ENCODE measurements at places on chromosomes 6 and 20.

GRCh38 chr20:56730003-56730402 is 100.9 kb downstream of the TFAP2C start:
- DNase-seq, result no peak

- no peak for DNase-seq
Measured at GRCh38 chr6:56037601-56038000, 162.2 kb upstream of the BMP5 start.

DNA sequence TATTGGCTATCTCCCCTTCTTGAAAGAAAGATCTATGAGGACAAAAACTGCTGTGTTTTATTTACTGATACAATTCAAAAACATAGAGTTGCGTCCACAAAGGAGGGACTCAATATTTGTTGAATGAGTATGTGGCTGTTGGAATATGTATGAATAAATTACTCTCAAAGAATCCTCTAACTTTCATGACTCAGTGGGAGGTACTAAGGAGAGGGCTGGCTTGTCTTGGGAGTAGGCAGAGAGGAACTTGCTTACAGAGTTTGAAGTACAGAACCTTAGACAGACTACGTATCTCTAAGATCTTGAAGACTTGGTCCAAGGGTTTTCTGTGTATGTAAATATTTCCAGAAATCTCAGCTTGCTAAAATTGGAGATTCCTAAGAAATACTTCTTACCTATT is 504.0 kb upstream of the PTCHD4 start:
- no peak for DNase-seq

GRCh38 chr6:167815296-167815980 is 11.3 kb upstream of the AFDN start:
- DNase-seq, result no peak

DNA sequence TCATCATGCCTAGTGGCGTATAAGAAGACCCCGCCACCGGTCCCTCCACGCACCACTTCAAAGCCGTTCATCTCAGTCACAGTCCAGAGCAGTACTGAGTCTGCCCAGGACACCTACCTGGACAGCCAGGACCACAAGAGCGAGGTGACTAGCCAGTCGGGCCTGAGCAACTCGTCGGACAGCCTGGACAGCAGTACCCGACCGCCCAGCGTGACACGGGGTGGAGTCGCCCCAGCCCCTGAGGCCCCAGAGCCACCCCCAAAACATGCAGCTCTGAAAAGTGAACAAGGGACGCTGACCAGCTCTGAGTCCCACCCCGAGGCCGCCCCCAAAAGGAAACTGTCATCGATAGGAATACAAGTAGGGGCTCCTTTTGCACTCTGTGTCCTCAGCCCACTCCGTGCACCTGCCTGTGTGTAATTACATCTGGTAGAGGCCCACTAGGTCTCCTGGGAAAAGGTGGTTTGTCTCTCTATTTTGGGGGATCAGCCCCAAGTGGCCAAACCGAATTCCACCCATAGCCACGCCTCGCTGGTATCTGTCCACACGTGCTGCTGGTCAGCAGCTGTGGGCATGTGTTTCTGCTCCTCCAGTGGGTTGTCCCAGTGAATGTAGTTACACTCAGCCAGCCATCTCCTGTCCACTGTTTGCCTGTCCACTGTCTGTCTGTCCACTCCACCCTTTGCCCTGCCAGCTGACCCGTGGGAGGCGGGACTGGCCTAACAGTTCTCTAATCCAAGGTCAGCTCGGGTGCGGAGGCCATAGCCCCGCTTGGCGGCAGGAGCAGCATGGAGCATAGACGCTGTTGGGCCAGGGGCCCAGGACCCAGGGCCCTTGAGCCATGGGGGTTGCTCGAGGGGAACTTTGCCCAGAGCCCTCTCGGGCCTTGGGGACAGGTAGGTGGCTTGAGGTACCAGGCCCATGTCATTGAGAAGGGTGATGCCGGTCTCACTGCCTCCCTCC is 44.3 kb upstream of the MYL9 start:
- DNase-seq, result no peak

GRCh38 chr6:33014841-33015634 is 5.6 kb upstream of the HLA-DOA start:
- DNase-seq, result peak; percentile 46

GRCh38 chr6:118103381-118104146 is 196.5 kb downstream of the SLC35F1 start:
- DNase-seq, result no peak

Data from right hindlimb (tissue), 1 donor.